Stimulated activated CD4-positive, alpha-beta T cell treated with anti-CD3 and anti-CD28 coated beads, Interleukin-15, amount 100 ng/mL, for 1 hour (primary cell): ENCODE measurements at places on chromosomes 2 and 18.

DNA sequence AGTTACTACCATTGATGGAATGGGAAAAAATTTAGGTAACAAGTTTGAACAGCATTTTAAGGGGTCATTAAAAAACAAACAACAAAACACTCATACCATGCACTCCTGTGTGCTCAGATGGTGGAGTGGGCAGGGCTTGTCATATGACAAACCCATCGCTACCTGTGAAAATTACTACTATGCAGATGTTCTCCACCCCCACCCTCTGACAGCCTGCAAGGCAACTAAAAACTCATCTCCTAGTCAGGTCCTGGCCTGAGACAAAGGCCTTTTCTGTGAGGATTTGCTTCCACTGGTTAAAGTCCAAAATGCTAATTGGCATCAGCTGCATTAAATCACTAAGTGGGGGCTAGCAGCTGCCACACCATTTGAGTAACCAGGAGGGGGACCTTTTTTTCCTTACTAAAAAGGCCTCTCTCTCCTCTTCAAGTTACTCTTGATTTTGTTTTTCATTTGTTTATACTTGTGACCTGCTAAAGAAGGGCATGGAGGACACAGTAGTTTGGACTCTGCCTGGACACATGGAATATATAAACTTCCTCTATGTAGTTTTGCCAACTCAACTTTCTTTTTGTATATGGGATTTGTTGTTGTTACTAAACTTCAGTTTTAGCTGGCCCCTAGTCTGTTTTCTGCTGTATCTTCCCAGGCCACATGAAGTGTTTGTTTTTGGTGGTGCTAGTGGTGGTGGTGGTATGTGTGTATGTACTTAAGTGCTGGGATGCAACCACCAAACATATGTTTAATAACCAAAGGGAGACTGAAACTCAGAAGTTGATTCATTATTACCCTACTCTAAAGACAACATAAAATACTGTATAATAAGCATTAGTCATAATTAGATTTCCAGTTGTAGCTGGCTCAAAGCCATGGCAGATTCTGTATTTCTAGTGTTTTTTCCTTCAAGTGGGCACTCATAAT is 121.3 kb downstream of the MAP4K4 start:
- DNase-seq: no peak

DNA sequence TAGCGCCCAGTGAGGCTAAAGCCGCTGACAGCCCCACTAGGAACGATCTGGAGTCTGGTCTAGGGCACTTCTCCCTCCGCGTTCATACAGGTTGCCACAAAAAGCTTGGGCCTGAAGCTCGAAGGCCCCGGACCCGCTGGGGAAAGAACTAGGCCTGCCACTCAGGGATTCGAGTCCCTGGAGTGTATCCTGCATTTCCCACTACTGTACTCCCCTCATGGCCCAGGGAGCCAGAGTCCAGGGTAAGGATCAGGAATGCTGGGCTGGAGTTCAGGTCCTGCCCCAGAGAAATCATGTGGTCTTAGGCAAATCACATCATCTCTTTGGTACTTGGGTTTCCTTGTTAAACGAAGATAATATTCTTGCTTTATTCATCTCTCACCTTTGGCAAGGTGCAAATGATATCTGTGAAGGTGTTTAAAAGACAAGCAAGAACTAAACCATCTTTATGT is 1.4 kb upstream of the ZFP36L2 start:
- DNase-seq: no peak

GRCh38 chr2:69827796-69828540 is 1.5 kb upstream of the GMCL1 start:
- no peak for DNase-seq

GRCh38 chr2:37645362-37645761 is 26.1 kb downstream of the CDC42EP3 start:
- no peak for DNase-seq

DNA sequence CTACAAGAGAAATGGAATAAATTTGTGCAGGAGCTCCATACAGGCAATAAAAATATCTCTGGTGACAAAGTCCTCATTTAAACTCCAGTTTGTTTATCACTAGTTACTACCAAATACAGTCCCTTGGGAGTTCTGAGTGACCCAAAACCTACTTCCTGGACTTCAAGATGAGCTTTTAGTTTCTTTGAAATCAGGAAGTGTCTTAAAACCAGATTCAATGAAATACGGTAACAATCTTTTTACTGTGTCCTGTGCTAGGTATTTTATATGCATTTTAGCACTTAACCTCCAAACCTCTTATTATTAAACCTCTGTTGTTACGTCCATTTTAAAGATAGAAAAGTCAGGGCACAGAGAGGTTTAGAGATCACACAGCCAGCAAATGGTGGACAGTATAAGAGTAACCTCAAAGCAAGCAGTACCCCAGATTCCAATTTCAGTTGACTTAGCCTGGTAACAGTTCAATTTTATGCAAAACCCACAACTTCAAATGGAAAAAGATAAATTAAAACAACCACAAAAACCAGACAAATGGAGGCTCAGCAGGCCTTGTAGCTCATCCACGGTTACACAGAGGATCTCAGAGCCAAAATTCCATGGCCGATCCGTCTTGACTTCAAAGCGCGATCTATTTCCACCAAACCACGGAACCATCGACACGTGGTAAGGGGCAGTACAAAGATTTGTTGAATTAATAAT is 1.3 kb upstream of the KCMF1 start:
- DNase-seq: no peak

DNA sequence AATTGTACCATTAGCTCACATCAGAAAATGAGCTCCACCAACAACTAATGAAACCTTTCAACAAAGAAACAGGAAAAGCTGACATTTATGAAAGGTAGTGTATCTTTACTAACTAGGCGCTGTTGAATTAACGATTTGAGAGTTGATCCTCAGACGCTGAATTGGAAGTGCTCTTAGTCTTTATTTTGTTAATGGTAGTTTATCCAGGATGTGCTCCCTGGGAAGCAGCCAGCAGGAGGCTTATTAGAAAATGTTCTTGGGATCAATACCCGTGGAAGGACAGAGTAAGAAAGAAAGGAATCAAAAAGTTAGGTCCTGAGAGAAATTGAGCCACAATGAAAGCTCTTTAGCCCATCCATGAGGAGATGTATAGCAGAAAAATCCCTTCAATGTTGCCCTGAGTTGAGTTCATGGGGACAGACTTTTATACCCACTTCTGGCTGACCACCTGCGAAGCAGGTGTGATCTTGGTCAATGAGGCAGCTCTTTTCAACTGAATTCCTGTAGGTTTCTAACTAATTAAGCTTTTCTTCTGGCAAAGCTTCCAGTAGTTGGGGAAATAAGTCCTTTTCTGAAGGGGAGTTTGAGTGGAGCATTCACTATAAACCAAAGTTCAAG is 492.6 kb upstream of the REG3G start:
- DNase-seq: no peak

DNA sequence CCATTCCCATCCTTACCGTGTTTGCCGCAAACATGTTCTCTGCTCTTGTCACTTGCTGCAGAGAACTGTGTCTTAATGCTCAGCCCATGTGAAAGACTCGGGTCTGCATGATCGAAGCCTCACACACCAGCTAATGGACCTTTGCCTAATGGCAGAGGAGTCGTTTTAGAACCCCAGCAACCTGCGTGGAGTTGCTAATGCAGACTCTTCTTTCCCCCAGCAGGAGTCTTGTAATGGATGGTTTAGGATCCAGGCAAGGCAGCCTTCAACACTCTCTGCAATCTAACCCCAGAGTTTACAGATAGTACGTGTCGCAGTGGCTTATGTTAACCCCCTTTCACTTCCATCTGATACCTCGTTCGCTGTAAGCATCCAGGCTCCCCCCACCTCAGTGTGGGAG is 316.4 kb downstream of the AGAP1 start:
- DNase-seq: no peak

DNA sequence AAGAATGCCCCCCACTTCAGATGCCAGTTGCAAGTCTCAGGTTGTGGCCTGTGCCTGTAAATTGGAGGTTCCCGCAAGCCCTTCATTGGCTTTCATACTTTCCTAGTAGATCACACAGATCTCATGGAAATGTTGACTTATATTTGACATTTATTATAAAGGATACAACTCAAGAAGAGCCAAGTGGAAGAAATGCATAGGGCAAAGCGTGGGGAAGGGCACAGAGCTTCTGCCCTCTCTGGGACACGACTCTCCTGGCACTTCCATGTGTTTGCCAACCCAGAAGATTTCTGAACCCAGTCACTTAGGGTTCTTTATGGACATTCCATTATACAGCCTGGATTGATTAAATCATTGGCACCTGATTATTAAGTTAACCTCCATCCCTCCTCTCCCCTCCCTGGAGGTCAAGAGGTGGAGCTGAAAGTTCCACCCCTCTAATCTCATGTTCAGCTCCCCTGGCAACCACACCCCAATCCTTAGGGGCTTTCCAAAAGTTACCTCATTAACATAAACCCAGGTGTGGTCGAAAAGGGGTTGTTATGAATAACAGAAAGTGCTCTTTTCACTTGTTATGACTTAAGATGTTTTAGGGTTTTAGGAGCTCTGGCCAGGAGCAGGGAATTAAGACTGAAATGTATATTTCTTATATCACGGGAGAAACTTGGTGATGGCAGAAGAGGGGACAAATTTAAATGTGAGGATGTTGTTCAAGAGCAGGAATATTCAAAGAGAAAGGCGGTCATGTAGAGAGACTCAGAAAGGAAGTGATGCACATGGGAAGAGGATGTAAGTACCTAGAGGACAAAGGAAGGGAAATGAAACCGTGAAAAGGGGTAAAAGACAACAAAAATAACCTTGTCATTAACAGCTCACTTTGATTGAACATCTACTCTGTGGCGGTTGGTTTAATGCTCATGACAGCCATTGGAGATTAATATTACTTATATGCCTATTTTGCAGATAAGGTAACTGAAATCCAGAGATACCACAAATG is 31.8 kb downstream of the SP100 start:
- no peak for DNase-seq

- DNase-seq: peak; percentile 49
Observed at GRCh38 chr2:43225093-43225787, 1.2 kb downstream of the ZFP36L2 start.

- DNase-seq: no peak
Observed at GRCh38 chr2:134232461-134232860, 21.4 kb upstream of the MGAT5 start.

GRCh38 chr2:196594158-196594557 is 45.4 kb upstream of the CCDC150 start:
- DNase-seq: no peak

DNA sequence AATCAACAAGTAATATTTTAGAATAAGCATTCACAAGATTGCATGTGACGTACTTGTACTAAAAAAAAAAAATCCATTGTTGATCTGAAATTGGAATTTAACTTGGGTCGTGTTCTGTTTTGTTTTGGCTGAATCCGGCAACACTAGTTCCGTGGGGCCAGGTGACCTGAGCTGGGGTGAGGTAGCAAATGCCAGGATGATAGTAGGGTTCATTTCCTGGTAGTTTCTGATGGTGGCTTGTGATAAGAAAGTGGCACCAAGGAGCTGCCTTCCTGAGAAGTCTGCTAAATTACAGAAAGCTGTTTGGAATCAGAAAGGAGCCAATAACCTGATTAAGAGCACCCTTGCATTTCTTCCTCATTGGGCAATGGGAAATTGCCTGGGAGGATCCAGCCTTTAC is 126.4 kb upstream of the DLX2 start:
- DNase-seq: no peak

- no peak for DNase-seq
Observed at GRCh38 chr18:49811151-49811938, 2.0 kb downstream of the ACAA2 start.

DNA sequence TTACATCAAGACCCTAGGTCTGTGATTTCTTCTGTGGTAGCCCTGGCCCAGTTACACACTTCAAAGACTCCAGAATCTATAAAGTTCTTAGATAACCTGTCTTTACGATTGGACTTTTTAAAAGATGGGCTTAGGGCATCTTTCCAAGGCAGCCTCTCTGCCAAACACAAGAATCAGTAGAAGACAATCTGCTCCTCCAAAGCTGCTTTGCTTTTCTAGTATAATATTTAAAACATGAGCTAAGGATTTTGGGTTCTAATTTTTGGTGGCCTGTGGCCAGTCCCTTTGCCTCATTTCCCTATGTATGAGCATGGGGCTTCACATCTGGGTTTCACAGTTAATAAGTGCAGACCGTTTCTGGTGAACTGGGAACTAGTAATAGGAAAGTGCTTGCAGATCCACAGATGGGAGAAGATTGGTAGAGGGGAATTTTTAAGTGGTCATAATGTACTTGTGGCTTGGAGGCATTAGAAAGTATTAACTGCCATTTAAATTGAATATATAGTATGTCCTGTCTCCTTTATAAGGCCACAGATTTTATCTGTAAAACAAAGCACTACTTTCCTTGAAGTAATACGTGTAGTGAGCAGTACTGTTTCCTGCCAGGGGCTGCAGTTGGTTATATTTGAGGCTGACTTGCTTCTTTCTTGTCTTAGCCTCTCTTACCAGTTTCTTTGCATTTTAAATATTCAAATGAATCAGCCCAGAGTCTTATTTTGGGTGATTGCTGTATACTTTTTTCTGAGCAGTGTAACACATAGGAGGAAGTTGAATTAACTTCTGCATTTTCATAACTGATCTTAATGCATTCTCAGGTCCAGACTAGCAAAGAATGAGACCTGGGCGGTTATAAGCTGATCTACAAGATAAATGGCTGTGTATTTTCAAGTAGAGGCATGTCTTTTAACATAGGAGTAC is 1.5 kb downstream of the ARPC2 start:
- DNase-seq: no peak

DNA sequence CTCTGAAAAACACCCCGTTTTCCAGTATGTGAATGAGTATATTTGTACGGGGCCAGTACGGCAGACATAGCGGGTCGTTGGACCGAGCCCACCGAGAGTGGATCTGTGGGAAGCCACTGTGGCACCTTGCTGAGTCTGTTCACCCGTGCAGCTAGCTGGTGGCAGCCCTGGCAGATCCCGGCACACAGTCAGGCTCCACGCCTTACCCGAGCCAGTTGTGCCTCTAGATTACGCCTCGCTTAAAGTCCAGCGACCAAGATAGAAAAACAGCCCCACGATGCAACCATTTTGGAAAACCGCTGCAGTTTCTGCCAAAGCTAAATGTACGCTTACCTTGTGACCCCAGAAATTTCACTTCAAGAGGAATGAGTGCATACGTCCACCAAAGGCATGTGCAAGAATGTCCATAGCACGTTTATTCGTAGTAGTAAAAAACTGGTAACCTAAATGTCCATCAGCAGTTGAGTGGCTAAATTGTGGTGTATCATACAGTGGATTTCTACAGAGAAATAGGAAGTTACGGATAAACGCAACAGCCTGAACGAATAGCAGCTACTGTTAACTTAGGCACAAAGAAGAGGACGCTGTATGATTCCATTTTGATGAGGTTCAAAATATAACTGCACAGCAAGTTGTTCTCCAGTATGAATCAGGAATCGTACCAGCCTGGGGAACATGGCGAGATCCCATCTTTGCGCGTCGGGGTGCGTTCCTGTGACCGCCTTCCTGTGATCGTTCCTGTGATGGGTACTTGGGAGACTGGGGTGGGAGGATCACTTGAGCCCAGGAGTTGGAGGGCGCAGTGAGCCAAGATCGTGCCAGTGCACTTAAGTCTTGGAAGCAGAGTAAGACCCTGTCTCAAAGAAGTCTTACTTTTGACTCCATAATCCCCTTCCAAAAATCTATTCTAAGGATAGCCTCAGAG is 688 bp upstream of the WDR33 start:
- no peak for DNase-seq

GRCh38 chr18:78721238-78721875 is 258.3 kb upstream of the SALL3 start:
- DNase-seq: no peak
